A673 (cell line): ENCODE measurements at places on chromosomes 6 and 20.

GRCh38 chr6:90040931-90041330 lies 146.7 kb downstream of the GJA10 start:
- peaks cover 9% of the 10 kb centered on the region for H3K4me1 ChIP-seq
- H3K36me3 ChIP-seq: no peaks in the 10 kb centered on the region
- H3K27ac ChIP-seq: no peak overlapping the region
- no peak overlapping the region for H3K4me3 ChIP-seq
- H3K27me3 ChIP-seq: no peaks in the 10 kb centered on the region
- DNase-seq: no peak

- no peaks in the 10 kb centered on the region for H3K36me3 ChIP-seq
- H3K27ac ChIP-seq: no peak overlapping the region
- no peaks in the 10 kb centered on the region for H3K4me1 ChIP-seq
These were observed 55.3 kb upstream of the ADTRP start for GRCh38 chr6:11833626-11834592.

DNA sequence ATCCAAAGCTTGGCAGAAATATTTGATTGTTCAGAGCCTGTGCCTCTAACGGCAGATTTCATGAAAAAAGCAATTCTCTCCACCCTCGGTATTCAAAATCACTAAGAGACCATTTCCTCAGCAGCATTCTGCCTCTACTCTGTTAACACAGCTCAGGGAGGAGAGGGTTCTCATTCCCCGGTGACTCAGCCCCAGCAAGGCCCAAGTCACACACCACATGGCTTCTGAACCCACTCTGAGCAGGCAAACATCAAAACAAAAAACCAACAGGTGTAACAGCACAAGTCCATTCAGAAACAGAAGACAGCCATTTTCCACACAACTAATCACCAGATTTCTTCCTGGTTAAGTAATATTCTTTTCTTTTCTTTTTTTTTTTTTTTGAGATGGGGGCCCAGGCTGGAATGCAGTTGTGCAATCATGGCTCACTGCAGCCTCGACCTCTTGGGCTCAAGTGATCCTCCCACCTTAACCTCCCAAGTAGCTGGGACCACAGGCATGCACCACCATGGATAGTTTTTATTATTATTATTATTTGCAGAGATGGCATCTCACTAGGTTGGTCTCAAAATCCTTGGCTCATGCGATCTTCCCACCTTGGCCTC lies 55.4 kb downstream of the GFOD1 start:
- no peaks in the 10 kb centered on the region for H3K36me3 ChIP-seq
- no peaks in the 10 kb centered on the region for H3K27me3 ChIP-seq
- no peak overlapping the region for H3K27ac ChIP-seq
- no peaks in the 10 kb centered on the region for H3K4me1 ChIP-seq

- no peaks in the 10 kb centered on the region for H3K36me3 ChIP-seq
- no peak overlapping the region for H3K4me3 ChIP-seq
- peaks cover 12% of the 10 kb centered on the region for H3K4me1 ChIP-seq
- no peaks in the 10 kb centered on the region for H3K27me3 ChIP-seq
- DNase-seq: no peak
These were observed 71.7 kb downstream of the FOXO3 start for GRCh38 chr6:108632441-108632840.
